ENCODE measurements at places on chromosomes 12 and 14. TPM values are rescaled to one million over a fixed set of nuclear protein-coding genes. Genes with fewer than 3 reads are reported as not detected.

- no peak for DNase-seq
These were observed 43.7 kb upstream of the GPHB5 start for GRCh38 chr14:63362389-63362819.

- DNase-seq: no peak
These were observed 513.0 kb upstream of the SEL1L start for GRCh38 chr14:82046512-82047226.

- no peak for DNase-seq
These were observed 33.3 kb downstream of the COCH start for GRCh38 chr14:30907659-30908057.

- peak; percentile 49 for DNase-seq
These were observed 35.5 kb upstream of the STON2 start for GRCh38 chr14:81435391-81436295.

DNA sequence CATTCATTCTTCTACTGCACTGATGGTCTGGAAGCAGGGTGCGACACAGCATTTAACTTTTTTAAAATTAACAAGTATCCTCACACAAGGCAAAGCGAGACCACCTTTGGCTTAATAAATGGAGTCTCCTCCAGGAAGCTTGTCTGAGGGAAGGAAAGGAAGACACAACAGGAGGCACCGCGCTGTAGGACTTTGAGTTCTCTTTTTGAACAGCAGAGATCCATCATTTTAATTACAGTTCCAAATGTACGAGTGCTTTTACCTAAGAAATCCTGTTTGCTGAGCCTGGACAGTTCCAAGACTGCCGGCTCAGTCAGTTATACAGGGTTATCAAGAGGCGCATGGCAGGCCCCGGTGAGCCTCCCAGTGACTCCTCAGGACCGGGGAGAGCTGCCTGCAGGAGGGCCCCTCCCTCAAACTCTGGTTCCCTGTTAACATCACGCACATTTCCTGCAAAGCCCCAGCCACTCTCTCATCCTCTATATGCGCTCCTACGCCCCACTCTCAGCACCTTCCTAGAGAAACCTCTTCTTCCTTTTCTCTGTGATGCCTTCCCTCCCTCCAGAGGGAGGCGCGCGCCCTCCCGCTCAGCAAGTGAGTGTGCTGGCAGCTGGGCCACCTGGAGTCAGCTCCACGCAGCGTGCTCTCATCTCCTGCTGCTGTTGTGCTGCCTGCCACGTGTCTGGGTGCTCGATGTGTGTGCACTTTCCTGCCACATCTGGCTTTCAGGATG, 46.1 kb downstream of the STX2 start:
- DNase-seq: no peak

DNA sequence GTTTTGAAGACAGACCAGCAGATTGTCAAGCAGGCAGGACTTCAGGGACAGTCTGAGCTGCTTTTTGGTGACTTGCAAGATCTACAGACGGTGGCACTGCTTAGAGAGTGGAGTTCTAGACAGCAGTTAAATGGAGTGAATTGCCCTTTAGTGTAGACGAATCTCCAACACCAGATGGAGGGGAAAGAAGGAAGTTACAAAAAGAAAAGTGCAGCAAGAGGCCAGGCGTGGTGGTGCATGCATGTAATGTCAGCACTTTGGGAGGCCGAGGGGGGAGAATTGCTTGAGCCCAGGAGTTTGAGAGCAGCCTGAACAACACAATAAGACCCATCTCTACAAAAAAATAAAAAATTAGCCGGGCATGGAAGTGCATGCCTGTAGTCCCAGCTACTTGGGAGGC, 8.4 kb upstream of the HHIPL1 start:
- no peak for DNase-seq

DNA sequence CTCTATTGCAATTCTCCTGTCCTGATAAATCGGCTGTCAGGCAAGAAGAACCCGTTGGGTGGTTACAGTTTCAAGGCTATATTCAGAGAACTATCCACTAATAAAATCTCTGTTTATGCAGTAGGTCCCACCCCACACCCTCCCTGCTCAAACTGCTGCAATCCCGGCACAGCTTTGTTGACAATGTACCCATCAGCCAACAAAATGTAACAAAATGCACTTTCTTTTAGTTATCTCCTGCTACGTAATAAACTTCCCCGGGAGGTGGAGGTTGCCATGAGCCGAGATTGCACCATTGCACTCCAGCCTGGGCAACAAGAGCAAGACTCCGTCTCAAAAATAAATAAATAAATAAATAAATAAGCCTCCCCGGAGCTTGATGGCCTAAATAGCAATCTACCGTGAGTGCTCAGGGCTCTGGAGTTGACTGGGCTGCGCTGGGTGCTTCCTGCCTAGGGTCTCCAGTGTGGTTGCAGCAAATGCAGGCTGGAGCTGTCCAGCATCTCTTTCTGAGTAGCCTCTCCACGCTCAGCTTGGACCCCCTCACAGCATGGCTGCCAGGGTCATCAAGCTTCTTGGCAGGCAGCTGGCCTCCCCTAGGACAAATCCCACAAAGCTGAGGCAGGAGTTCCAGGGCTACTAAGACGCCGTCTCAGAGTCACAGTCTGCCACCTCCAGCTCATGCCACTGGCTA, 43.2 kb upstream of the FBRSL1 start:
- DNase-seq: no peak

NOS1 gene
- polyA plus RNA-seq: not detected

CMA1 gene
- not detected for polyA plus RNA-seq

PTGER2 gene
- polyA plus RNA-seq: 0.78 TPM

AICDA gene
- not detected for polyA plus RNA-seq

SPRING1 gene
- polyA plus RNA-seq: 12.9 TPM

All from B cell (primary cell).